ENCODE measurements at places on chromosomes 3 and 15.

DNA sequence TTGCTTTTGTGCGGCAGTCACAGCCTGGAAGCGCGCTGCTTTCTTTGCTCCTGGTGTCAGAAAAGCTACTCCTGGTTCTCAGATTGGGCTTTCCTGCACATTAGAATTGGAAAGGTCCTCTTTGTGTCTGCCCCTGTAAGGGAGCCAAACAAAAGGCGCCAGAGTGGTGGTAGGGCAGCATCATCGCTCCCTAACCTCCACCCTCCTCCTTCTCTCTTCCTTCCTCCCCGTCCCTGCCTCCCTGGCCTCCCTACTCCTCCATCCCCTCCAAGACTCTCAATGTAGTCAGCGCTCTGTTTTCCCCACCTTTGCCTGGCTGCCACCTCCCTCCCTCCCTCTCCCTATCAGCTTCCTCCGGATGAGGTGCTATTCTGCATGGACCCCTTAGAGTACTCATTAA lies 65.3 kb downstream of the SH3GL3 start:
- no peak for DNase-seq

DNA sequence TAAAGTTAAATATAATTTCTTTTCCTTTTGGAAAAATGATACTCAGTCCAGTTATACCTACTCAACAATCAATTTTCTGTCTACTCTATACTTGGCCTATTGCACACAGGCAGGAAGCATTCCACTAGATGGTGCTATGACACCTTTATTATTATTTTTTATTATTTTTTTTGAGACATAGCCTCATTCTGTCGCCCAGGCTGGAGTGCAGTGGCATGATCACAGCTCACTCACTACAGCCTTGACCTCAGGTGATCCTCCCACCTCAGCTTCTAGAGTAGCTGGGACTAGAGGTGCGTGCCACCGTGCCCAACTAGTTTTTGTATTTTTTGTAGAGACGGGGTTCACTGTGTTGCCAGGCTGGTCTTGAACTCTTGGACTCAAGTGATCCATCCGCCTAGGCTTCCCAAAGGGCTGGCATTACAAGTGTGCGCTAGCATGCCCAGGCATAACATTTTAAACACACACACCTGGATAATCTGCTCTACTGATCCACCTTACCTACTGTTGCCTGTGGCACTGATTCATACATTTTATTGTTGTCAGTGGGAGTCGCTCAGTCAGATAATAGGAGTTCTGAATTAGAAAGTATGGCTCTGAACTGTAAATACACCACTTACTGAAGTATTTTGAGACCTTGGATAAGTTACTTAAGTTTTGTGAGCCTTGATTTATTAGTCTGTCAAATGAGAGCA lies 56.2 kb downstream of the EIF3J start:
- no peak for DNase-seq

DNA sequence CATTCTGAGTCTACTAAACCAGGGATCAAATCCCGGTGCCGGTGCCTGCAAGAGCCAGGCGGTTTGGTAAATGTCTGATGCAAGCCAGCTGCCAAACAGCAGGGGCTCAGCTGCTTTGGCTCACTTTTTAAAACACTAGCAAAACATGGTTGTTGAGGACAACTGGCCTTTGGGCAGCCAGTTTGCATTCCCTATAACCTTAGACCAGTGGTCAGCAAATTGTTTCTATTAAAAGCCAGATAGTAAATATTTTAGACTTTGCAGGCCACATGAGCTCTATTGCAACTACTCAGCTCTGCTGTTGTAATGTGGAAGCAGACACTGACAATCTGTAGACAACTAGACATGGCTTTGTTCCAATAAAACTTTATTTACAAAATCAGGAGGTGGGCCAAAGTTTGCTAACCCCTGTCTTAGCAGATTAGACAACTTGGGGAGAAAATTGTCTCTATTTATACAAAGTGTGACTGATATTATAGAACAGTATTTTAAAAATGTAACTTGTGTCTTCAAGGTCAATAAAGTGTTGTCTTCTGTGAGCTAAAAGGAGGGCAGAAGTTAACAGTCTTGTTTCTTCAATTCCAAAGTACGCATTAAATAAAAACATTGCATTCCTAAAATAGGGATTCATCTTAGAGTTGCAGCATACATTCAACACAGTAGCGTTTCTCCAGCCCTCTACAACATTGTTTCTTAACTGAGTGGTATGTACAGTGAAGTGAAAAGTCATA lies 67.6 kb downstream of the SSUH2 start:
- DNase-seq, result no peak

GRCh38 chr3:115628075-115628412 lies 4.7 kb downstream of the GAP43 start:
- no peak for DNase-seq

DNA sequence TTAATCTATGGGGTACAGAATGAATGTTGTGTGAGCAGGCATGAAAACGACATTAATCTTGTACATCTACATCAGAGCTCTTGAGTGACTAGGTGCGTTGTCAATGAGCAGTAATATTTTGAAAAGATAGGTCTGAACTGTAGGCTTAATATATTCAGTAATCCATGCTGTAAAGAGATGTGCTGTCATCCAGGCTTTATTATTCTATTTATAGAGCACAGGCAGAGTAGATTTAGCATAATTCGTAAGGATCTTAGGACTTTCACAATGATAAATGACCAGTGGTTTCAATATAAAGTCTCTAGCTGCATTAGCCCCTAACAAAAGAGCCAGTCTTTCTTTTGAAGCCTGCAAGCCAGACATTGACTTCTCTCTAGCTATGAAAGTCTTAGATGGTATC lies 43.0 kb downstream of the NLGN1 start:
- DNase-seq, result no peak

- DNase-seq, result no peak
Measured at GRCh38 chr3:51396401-51396800, 5.3 kb downstream of the RBM15B start.

- DNase-seq, result no peak
Measured at GRCh38 chr3:182650568-182651128, 142.7 kb upstream of the ATP11B start.

DNA sequence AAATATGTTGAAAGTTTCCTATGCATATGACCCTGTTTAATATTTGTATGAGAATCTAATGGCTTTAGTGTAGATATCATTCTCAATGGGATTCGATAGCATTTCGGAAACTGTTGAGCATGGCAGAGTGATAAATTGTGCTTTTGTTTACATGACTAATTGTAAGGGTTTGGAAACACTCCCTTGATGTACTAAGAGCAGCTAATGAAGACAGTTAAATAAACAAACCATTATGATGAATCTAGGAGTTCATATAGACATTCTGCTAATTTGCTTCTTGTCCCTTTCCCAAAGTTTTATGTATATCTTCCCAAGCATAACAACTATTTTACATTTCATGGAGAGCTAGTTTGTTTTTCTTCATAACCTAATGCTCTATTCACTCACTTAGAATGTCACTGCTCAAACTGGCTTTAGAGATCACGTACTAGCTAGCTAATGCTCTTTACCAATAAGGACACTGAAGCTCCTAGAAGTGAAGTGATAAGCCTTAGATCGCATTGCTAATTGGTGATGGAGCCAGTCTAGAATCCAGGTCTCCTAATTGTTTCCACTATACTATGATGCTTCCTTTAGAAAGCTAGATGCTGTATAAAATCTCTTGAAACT lies 140.8 kb downstream of the TP63 start:
- no peak for DNase-seq

- DNase-seq, result no peak
Measured at GRCh38 chr3:128070898-128071591, 18.8 kb downstream of the SEC61A1 start.

DNA sequence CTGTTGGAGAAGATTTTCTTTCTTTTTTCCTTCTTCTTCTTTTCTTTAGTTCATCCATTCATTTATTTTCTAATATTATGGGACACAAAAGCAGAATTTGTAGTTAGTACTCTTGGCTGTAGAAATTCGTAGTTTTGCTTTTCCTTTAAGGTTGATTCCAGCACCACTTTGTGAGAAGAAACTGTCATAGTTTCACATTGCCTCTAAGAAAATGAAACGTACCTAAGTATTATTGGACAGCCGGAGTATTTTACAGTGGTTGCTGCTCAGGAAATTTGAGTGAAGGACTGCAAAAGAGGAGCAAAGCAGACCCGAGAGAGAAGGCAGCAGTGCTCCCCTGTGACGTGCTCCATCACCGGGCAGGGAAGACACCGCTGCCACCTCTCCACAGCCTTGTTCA lies 48.1 kb downstream of the PLCL2 start:
- DNase-seq, result no peak
